ENCODE measurements at places on chromosomes 7 and 10.

GRCh38 chr7:121278120-121279021 is 50.4 kb upstream of the WNT16 start:
- DNase-seq: no peak

DNA sequence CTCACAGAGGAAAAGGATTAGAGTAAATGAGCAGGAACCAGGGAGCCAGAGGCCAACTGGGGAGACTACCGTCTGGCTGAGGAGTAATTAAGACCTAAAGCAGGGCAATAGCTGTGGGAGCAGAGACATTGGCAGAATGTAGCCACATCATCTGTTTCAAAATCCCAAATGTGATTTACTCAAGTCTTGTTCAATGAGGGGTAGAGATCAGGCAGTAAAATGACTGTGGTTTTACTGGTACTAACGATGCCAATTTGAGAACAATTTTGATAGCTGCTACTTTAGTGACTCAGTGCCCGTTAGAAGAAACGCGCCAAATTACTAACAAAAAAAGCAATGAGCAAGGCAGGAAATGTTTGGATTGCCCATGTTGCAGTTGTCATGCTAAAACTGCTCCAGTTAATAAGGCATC is 12.7 kb upstream of the MIOS start:
- DNase-seq: no peak

- DNase-seq: no peak
These were observed 28.6 kb downstream of the PDSS1 start for GRCh38 chr10:26725837-26726727.

DNA sequence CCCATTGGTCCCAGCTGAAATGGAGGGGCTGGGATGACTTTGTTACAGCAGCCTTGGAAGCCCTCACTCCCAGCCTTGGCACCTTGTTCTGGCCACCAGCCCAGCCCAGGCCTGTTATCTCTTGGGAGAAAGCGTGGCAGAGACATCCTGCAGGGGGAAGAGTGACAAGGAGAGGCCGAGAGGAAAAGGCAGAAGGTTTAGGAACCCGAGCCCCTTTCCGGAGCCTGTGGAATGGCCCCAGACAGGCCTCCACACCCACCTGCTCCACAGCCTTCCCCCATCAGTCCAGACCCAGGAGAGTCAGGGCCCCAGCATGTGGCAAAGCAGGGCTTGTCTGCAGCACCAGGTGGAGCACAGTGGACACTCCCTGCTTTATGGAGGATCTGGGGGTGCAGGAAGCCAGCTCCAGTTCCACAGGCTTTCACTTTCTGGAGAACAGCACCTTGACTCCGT is 24.1 kb upstream of the TRIM8 start:
- no peak for DNase-seq

GRCh38 chr10:47104786-47105385 is 193.7 kb downstream of the PTPN20 start:
- no peak for DNase-seq

- no peak for DNase-seq
These were observed 176.0 kb downstream of the EXOC4 start for GRCh38 chr7:133428876-133429275.

- no peak for DNase-seq
These were observed 9.4 kb upstream of the GATA3 start for GRCh38 chr10:8044908-8045725.

- DNase-seq: no peak
These were observed 15.5 kb downstream of the AOAH start for GRCh38 chr7:36708767-36709166.

GRCh38 chr7:17369691-17370426 is 71.4 kb downstream of the AHR start:
- no peak for DNase-seq

DNA sequence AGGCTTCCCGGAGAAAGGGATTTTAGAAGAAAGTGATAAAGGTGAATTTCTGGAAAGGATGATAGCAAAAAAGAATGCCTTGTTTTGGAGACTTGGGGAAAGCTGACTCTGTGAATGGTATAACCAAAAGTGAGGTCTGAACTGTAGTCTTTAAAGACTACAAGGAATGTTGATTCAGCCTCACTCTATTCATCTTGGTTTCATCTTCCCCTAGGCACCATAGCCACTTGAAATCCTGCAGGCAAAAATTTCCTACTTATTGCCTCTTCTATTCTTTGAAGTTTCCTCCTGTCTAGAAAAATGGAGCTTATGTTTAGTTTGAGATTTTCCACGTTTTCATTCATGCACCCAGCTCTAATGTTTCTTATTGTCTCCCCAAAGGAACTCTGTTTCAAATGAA is 518.0 kb downstream of the AUTS2 start:
- DNase-seq: no peak

- peak; percentile 9 for DNase-seq
These were observed 287.2 kb upstream of the MKLN1 start for GRCh38 chr7:131040467-131040932.

DNA sequence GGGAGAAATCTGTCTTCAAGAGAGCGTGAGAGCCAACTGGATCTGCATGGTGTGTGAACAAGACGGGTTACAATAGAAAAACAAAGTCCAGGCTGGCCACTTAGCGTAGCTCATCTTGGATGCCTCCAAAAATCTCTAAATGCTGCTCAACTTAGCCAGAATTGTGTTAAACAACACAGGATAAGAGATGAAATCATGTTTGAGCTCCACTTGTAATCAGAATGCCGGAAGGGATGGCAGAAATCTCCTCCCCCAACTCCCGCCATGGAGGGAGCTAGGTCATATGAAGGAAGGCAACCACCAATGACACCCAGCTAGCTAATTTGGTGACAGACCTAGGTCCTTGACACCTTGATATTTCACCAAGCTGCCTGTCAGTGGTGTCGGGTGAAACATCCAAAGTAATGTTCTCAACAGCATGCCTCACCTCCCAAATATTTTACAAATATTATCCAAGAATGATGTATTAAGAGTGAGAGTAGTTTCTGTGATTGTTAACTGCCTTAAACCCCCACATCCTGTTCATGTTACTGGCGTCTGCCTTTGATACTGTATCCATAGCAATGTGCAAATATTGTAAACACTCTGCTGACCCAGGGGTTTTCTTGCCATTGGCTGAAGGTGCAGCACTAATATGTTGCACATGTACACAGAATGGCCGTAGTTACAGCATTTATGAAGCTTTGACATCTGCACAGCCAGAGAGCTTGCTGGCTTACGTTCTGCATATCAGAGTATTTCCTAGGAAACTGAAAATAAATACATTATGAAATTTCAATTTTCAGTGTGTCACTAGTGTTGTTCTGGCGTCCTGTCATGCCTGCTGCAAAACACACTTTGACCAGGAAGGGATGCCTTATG is 25.8 kb downstream of the TMEM254 start:
- no peak for DNase-seq

GRCh38 chr7:149713061-149713730 is 60.2 kb downstream of the ZNF467 start:
- no peak for DNase-seq

All from NCI-H187 (cell line).